ENCODE measurements at places on chromosomes 12 and 14. TPM values are rescaled to one million over a fixed set of nuclear protein-coding genes. Genes with fewer than 3 reads are reported as not detected.

Gene LRTM2
- total RNA-seq: not detected

Gene DPF3
- 6.1 TPM for total RNA-seq

Gene CHPT1
- 38.9 TPM for total RNA-seq

Gene NRXN3
- 1.3 TPM for total RNA-seq

Gene TMEM179
- 0.28 TPM for total RNA-seq

Gene ADAMTS20
- not detected for total RNA-seq
